Activated CD4-positive, alpha-beta T cell treated with anti-CD3 and anti-CD28 coated beads, Interleukin-2, amount 50 U/mL, for 1 hour (primary cell): ENCODE measurements at places on chromosomes 16 and 17.

GRCh38 chr16:85158743-85159178, 46.5 kb upstream of the CIBAR2 start:
- DNase-seq, result no peak

- DNase-seq, result no peak
Measured at GRCh38 chr16:78918805-78919305, 681.7 kb downstream of the MAF start.

GRCh38 chr16:30372038-30372712, 1.9 kb upstream of the TBC1D10B start:
- DNase-seq, result no peak

- DNase-seq, result no peak
Measured at GRCh38 chr16:84631886-84632285, 14.0 kb upstream of the COTL1 start.
